ENCODE measurements at places on chromosomes 2 and 18.

DNA sequence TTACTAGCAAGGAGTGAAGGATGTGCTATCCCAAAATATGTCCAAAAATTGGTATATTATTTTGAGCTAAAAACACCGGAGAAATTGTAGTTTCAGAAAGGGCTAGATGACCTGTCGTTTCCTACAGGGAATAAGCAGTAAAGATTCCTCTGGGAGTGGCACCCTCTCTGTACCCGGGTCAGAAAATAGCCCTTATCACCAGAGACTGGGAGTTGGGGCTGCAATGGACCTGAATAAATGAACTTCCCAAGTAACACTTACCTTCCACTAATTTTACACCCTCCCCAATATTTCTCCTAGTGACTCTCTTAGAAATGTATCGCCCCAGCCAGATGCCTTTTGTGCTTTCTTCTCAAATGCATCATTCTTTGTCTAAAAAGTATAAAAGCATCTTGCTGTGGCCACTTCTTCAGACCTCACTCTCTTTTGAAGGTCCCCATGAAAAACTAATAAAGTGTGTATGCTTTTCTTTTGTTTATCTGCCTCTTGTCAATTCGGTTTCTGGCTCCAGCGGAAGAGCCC, 734 bp upstream of the RMC1 start:
- DNase-seq = no peak

DNA sequence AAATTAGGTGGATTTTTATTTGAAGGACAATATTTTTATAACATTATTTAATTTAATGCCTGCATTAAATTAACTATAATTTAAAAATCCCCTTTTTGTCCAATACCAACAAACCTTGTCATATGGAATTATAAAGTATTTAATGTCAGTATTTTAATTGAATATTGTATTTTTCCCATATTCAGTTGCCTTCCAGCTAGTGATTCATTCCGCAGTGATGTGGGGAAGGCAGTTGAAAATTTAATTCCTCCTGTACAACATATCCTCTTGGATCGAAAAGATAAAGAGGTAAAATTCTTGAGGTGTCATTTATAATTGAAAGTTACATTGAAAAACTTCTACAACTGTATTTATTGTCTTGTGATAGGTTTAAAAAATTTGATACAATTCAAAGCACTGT, 40.4 kb downstream of the WDR7 start:
- DNase-seq = no peak

- DNase-seq = peak; percentile 44
These were observed 83.6 kb downstream of the MREG start for GRCh38 chr2:215929602-215930335.

DNA sequence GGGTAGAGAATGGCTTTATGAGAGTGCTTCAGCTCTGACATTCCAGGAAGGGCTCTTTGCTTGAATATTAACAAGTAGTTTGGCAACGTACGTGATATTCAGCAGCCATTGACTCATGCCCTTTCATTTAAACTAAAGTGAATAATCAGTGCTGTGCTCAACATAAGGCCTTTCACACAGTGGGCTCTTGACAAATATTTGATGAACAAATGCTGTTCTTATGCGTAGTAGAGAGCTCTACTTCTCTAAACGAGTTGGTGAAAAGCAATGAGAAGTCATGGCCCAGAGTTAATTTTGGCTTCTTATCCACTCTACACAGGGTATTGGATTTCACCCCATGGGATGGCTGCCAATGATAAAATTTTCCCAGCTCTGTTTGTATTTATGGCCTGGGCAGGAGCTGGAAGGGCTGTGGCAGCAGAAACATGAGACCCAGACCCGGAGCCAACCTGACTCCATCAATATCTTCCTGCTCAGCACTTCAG, 338.9 kb downstream of the CCDC85A start:
- peak; percentile 77 for DNase-seq

DNA sequence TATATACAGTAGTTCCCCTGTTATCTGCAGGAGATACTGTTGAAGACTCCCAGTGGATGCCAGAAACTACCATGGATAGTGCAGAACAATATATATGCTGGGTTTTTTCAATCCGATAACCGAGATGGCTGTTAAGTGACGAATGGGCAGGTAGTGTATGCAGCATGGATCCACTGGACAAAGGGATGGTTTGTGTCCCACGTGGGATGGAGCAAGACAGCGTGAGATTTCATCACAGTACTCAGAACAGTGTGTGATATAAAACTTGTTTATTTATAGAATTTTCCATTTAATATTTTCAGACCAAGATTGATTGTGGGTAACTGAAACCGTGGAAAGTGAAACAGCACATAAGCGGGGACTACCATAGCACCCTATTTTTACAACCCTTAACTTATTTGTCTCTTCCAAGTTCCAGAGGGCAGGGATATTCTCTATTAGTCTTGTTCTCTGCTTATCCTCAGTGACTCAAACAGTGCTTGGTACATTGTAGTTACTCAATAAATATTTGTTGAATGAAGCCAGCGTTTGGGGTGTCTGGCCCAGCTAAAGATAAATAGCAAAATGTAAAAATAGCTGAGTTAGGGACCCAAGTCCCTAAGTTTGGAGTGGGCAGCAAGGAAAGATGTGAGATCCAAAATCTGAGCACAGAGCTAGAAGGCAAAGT, 50.0 kb downstream of the RHBDD1 start:
- DNase-seq = no peak

DNA sequence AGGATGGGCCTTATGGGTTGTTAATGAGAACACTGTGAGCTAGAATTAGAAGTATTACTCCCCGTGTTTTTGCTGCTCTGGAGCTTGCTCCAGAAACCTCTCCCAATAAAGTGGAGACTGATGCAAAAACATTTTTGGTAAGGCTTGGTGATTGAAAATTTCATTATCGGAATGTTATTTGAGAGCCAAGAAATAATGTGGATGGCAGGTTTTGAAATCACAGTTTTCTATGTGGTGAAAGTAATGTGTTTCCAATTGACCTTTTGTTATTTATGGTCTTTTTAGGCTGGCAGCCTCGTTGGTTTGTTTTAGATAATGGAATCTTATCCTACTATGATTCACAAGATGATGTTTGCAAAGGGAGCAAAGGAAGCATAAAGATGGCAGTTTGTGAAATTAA, 5.1 kb downstream of the PLEKHA3 start:
- peak; percentile 5 for DNase-seq

DNA sequence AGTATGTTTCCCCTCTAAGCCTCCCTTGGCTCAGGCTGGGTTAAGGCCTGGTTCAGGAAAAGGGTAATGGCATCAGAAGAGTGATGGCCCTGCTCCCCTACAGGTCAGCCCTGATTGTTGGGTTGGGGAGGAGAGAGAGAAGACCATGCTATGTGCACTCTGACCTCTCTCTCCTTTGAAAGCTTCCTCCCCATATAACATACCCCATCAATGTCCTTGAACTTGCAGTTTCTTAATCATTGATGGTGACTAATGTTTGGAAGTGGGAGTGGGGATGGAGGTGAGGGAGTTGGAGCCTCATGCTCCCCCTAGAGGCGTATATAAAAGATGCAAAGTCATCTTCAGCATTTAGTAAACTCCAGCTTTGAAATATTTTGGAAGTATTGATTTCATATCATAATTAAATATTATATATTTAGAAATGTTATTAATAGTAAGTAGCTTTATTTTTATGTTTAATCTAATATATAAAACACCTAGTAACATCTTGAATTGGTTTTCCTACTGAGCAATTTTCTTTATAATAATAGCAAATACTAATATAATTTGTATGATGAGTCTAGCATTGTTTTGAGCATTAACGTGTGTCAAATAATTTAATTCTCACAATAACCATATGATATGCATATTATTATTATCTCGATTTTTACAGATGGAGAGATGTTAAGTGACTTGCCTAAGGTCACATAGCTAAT, 8.8 kb downstream of the PLCL1 start:
- DNase-seq = peak; percentile 53

DNA sequence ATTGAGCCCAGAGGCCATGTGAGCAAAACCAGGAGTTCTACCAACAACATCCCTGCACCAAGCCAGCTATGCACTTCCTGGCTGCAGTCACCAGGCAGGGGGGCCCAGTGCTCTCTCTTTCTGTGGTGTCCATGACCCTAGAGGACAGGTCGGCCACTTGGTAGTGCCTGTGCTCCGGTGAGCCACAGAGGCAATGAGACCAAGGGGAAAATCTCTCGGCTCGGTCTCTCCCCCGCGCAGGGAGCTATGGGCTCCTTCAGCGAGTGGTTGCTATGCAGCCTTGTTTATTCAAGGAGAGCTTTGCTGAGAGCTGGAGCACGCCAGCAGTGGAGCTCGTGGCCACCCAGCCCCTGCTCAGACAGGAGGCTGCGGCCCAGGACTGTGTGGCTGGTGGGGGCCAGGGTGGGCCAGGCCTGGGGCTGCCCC, at the start of gene TOGARAM2:
Gene TOGARAM2 (plus strand): TSS at position 283 of the 426 bp plus-strand sequence. CDS start 13,537 bp downstream, outside the sequence.
- no peak for DNase-seq

GRCh38 chr18:32257084-32257785, 67.4 kb downstream of the MEP1B start:
- DNase-seq = no peak

DNA sequence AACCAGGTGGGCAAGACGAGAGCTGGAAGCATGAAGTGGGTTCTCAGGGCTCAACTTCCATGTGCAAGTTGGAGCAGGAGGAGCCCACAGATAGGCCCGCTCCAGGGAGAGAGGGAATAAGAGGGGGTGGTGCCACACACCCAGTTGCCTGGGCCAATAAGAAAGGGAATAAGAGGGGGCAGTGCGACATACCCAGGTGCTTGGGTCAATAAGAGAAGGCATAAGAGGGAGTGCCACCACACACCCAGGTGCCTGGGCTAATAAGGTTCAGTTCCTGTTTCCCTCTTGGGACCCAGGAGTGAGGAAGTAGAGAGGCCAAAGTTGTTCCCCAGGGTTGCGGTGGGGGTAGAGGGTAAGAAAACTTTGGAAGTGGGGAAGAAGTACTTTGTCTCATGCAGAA, 127.5 kb downstream of the LAMA3 start:
- DNase-seq = no peak

- DNase-seq = peak; percentile 95
These were observed 52.9 kb downstream of the SCG2 start for GRCh38 chr2:223549215-223549614.

- DNase-seq = no peak
These were observed 37.7 kb downstream of the KIF1A start for GRCh38 chr2:240782221-240782885.

GRCh38 chr2:169386722-169387121, 24.4 kb upstream of the LRP2 start:
- no peak for DNase-seq

GRCh38 chr2:198597648-198598047, 793.3 kb downstream of the PLCL1 start:
- no peak for DNase-seq

DNA sequence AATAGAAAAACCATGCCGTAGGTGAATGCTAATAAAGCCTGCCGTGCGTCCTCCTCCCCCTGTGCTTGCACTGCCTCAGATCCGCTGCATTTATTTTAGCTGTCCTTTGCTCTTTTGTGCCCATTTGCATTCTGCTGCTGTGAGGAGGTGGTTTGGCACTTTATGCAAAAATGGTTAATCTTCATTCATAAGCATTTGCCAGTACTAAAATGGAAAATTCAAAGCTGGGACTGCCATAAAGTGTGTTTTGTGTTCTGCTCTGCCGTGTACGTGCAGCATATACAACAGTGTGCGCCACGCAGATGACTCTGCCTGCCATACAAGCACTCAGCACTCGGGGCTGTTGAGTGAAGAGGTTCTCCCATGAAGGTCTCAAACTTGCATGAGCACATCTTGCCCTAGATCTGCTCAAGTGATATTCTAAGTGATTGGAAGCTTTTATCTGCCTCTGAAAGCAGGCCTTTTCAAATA, 73.6 kb downstream of the SPATS2L start:
- DNase-seq = no peak

DNA sequence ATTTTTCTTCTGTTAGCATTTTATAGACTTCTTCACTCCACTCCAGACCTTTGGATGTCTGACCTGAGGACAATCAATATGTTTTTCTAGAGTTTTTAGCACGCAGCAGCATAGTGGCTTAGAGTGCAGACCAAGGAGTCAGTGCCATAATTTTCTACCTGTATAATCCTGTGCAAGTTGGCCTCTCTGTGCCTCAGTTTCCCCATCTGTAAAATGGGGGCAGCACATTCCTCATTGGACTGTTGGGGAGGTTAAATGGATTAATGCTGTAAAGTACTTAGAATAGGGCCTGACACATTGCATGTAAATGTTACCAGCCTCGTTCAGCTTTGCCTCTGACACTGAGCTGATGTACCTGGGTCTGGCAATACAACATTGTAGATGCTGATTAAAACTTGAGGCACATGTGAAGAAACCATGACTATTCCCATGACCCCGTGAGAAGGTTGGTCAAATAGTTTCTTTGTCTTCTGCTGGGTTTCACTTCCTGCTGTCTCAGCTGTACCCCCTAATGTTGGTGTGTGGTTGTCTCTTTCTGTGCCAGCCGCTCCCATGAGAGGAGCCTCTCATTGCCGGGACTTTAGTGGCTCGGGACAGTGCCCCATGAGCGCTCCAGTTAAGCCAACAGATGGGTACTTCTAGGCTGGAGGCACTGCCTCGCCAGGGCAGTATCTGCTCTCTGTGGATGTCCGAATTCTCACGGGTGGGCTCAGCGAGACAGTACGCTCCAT, 125.3 kb downstream of the SH3RF3 start:
- no peak for DNase-seq

- peak; percentile 23 for DNase-seq
These were observed 541.8 kb upstream of the CDH2 start for GRCh38 chr18:28718696-28719095.

- peak; percentile 36 for DNase-seq
These were observed 7.0 kb downstream of the NDUFV2 start for GRCh38 chr18:9109523-9109922.

DNA sequence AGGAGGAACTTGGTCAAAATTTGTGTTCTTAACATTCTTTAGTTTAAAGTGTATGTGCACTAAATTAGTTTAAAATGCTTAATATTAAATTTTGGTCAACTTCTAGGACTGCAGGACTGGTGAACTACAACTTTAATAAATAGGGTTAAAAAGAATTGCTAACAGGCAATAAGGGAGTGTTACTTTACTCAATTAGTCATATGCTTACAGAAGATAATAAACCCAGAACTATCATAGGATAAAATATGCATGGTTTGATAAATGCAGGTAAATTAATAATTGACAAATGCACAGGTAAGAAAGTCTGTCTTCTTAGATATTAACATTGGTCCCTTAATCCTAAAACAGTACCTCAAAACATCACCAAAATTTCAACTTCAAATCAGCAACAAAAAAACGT, 20.6 kb downstream of the FARSB start:
- no peak for DNase-seq

DNA sequence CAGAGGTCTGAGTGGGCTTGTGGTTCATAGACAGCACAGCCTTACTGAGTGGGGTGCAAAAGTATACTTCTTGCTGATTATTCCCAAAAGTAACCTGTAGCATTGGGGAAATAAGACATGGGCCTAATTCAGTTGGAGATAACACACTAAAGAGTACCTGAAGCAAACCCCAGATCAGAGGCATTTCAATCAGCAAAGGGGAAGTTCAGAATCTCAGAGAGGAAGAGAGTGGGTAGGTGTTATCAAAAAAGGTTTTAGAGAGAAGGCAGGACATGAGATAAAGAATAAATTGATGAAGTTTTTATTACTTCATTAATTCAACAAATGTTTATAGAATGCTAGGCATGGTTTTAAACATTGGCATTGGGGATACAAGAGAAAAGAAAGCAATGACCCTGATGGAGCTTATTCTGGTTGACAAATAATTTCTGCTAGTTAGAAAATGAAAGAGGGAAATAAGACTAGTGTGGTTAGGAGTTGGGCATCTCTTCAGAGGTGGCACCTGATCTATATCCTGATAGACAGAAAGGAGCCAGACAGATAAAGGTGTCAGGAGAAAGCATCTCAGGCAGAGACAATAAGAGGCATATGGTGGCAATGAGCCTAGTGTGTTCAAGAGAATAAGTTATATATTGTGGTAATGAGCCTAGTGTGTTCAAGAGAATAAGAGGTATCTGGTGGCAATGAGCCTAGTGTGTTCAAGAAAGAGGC, 153.8 kb upstream of the SETBP1 start:
- DNase-seq = no peak

GRCh38 chr2:133420788-133421187, 147.5 kb downstream of the NCKAP5 start:
- no peak for DNase-seq

Data from fibroblast of lung (primary cell).